ENCODE measurements at places on chromosomes 12 and 14. TPM values are rescaled to one million over a fixed set of nuclear protein-coding genes. Genes with fewer than 3 reads are reported as not detected.

The CCDC177 gene
- not detected for total RNA-seq

The RIMBP2 gene
- total RNA-seq = not detected

The MMP17 gene
- total RNA-seq = 0.50 TPM

The SH2B3 gene
- 11.7 TPM for total RNA-seq

The ANO4 gene
- total RNA-seq = 2.5 TPM

The RNU7-1 gene
- not detected for total RNA-seq

The KRT75 gene
- total RNA-seq = 26.5 TPM

The PLCZ1 gene
- total RNA-seq = 0.67 TPM

The SLC4A8 gene
- 0.50 TPM for total RNA-seq

The DTX3 gene
- 1.6 TPM for total RNA-seq

The CLEC7A gene
- not detected for total RNA-seq

- DNase-seq = peak; percentile 70
These were observed 45.6 kb downstream of the STAB2 start for GRCh38 chr12:103632554-103633216.

GRCh38 chr14:104366931-104367865 lies 212.4 kb upstream of the C14orf180 start:
- DNase-seq = no peak

DNA sequence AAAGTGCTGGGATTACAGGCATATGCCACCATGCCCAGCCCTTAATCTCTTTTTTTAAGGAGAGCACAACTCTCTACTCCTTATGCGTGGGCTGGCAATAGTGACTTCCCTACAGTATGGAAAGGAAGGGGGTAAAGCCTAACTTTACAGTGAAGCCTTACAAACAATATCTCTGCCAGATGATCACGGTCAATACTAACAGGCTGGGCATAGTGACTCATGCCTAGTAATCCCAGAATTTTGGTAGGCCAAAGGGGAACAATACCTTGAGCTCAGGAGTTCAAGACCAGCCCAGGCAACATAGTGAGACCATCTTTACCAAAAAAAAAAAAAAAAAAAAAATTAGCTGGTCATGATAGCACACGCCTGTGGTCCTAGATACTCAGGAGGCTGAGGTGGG lies 5.6 kb downstream of the PYM1 start:
- no peak for DNase-seq

GRCh38 chr12:131683266-131684014 lies 27.4 kb upstream of the SFSWAP start:
- DNase-seq = peak; percentile 5

DNA sequence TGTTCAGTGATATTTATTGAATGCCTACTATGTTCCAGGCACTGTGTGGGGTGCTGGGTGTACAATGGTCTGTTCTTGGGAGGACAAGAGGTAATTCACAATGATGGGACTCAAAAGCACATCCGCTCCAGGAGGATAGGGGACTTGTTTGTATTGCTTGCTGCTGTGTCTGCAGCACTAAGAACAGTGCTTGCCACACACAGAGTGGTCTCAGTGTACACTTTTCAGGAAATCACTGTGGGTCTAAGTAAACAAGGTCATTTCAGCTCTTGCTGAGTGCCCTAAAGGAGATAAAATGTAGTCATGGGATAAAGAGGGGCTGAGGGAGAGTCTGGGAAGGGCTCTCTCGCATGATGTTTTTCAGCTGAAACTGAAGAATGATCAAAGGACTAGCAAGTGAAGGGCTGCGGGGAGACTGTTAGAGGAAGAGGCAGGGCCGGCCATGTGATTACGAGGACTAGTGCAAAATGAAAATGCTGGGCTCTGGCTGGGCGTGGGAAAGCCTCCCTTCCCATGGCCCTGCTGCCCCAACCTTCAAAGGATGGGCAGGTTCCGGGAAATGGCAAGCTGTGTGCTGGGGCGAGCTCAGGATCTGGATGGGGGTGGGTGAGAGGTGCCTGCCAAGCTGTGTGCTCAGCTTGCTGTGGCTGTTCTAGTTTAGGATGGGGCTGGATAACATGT lies 39.1 kb downstream of the ADCK1 start:
- DNase-seq = no peak

DNA sequence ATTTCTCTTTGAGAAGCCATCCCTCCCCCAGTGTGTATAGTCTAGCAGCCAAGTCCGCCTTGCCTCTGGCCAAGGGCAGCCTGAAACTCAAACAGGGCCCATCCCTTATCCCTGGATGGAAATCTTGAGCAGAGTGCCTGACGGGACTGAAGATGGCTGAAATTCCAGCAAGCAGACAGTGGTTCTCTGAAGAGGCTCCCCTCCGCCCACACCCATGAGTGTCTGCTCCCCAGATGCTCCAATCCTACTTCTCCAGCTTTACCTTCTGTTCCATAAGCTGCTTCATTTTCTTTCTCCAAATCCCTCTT lies 396.2 kb downstream of the NUAK1 start:
- DNase-seq = no peak

DNA sequence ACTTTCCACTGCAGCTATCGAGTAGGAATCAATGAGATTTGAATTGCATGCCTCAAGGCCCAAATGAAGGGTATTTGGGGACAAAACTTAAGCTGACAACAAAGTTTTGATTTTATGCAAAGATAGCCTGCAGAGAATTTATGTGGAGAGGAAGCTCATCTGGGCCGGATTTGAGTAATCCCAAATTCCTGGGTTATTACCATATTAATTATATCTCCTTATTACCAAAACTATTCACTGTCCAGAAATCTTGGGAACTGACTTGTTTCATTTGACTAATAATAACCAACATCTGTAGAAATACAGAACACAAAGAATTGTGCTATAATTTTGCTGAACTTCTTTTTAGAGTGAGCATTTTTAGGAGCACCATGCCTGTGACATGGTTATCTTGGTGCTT lies 70.4 kb downstream of the KITLG start:
- no peak for DNase-seq

DNA sequence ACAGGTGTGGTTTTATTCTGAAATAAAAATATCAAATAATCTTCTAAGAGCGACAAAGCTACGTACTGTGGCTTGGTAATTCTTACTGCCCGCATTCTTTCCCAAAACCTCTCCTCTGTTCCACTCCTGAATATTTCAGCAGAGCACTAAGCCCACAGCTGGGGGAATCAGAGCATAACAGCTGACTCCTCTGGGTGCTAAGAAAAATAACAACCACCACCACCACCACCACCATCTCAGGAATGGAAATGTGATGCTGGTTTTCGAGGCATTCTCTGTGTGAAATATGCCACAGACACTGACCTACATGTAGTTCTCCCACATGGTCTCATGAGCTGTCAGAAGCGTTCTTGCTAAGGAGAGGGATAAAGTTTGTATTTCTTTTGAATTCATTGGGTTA lies 183.7 kb downstream of the BMP4 start:
- DNase-seq = no peak

DNA sequence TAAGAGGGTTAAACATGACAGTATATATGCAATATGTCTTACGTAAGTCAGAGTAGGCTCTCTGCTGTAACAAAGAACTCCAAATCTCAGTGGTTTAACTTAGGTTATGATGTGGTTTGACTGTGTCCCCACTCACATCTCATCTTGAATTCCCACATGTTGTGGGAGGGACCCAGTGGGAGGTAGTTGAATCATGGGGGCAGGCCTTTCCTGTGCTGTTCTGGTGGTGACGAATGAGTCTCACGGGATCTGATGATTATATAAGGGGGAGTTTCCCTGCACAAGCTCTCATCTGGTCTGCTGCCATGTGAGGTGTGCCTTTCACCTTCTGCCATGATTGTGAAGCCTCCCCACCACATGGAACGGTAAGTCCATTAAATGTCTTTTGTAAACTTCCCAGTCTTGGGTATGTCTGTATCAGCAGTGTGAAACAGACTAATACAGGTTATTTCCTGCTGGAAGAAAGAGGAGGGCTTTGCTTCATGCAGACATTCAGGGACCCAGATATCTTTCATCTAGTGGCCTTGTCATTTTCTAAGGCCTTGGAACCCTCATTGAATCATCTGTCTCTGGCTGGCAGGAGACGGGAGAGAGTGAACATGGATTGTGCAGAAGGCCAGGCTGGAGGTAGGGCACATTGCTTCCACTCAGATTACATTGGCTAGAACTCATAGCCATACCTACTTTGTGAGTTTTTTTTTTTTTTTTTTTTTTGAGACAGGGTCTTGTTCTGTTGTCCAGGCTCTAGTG lies 96.1 kb downstream of the CRADD start:
- peak; percentile 33 for DNase-seq

- no peak for DNase-seq
These were observed 137.0 kb downstream of the PTPN11 start for GRCh38 chr12:112555621-112556233.

DNA sequence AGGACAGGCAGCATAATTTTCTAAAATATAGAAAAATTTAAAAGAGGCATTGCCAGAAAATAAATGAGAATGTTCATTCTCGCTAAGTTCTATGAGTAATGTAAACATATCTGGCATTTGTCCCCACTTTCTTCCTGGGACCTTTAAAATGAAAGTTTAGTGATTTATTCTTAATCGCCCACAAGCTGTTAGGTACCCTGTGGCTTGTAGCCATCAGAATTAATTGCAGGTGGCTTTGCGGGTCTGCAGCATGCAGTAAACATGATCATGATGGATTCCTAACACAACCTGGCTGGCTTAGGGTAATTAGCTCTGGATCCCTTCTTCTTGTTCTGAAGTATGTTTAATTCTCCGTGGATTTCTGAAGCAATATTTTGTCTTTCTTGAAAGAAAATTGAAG lies 103.5 kb upstream of the FRMD6 start:
- no peak for DNase-seq

- DNase-seq = no peak
These were observed 6.6 kb upstream of the SLC8B1 start for GRCh38 chr12:113341535-113341934.

DNA sequence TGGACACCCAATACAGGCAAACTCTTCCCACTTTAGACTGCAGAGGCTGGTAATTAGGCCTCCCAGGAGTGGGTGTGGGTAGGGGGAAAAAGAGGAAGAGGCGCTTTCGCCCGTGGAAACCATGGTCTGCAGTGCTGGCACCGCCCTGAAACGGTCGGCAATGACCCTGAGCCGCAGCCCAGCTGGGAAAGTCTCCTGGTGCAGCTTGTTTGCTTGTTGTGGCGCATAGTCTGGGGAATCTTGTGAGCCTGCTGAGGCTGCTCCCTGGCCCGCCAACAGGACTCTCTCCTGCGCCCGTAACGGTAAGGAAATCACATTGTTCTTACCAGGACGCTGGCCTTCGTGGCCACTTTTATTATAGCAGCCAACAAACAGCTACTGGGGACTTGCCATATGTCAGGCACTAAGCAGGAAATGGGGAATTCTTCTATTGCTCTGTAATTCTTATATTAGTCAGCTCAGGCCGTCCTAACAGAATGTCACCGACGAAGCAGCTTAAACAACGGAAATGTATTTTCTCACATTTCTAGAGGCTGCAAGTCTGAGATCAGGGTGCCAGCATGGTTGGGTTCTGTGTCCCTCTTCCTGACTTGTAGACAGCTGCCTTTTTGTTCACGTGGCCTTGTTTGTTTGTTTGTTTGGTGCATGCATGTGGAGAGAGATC lies 52.5 kb upstream of the RIN3 start:
- no peak for DNase-seq

- no peak for DNase-seq
These were observed 37.1 kb downstream of the ZC3H14 start for GRCh38 chr14:88599761-88600439.

DNA sequence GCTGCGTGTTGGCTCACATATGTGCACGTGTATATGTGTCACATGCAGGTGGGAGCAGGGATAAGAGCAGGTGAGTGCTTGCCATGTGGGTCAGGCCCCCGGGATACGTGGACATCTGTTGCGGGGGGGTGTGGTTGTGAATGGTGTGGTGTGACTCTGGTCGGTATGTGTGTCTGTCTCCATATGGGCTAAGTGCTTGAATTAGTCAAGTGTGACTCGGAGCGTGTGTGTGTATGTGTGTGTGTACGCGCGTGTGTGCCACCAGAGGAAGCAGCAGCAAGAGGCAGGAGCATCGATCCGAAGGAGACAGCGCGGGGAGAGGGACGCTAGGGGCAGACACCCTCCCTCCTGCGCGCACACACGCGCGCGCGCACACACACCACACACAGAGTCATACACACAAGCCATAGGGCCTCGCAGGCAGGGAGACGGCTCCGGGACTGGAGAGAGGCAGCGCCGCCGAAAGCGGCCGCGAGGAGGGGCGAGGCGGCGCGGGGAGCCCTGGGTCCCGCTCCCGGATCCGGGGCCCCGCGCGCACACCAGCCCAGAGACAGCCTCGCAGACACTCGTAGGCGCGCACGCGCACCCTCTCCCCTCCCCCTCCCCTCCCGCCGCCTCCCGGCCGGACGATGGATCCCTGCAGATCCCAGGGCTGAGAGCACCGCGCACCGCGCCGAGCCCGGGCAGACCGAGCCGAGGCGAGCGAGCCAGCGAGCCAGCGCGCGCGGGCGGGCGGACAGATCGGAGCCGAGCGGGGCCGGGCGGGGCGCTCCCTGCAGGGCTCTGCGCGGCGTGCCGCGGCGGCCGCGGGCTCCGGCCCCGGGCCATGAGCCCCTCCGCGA lies at the start of gene ASIC1:
TSS of gene ASIC1 (plus strand) at position 597 of the 842 bp plus-strand sequence. CDS start 1,171 bp downstream, outside the sequence.
- peak; percentile 67 for DNase-seq

DNA sequence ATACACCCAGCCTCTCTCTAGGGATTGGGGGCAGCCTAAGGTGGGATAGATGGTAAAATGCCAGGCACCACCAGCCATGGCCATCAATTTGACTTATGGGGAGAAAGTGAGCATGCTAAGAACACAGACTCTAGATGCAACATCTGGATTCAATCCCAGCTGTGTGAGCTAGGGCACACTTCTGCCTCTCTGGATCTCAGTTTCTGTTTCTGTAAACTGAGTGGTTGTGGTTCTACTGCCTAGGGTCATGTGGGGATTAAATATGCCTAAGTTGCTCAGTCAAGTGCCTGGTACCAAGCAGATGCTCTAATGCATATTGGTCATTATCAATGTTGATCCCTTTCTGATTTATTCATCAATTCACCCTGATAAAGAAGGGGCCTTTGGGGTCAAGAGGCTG lies 12.6 kb upstream of the OAS1 start:
- no peak for DNase-seq

DNA sequence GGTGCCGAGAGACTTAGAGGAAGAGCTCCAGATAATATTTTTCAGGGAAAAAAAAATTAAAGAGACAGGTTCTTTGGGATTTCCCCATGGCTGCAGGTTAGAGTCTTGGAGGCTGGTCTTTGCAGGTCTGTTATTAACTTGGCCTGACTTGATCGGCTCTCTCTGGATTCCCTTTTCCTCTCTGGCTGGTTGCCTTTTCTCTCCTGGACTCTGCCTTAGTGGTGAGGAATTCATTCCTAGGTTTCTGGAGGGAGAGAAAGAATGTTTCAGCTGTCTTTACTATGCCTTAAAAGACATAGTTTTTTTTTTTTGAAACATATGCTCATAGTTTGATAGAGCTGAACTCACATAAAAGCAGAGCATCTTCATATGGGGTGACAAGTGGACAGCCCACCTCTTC lies 336.3 kb downstream of the BMP4 start:
- DNase-seq = no peak

DNA sequence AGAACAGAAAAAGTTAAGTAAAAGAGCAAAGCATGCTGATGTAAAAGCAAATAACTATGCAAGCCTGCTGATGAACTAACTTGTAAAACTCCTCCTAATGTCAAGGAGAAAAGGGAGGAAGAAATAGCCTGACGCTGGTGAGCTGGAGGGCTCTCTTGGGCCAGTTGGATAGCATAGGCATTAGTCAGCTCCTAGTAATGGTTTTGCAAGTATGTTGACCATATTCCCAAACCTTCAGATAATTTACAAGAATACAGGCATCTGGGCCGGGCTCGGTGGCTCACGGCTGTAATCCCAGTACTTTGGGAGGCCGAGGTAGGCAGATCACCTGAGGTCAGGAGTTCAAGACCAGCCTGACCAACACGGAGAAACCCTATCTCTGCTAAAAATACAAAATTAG lies 871.4 kb downstream of the C12orf50 start:
- DNase-seq = peak; percentile 89

GRCh38 chr14:63759456-63759855 lies 31.6 kb upstream of the SGPP1 start:
- DNase-seq = no peak

GRCh38 chr12:111222523-111222922 lies 146.4 kb downstream of the PHETA1 start:
- DNase-seq = no peak

All from mammary epithelial cell (primary cell).